Activated CD4-positive, alpha-beta T cell treated with anti-CD3 and anti-CD28 coated beads for 24 hours (primary cell): ENCODE measurements at places on chromosomes 7 and 10.

GRCh38 chr7:151408839-151409666 lies 785 bp downstream of the WDR86 start:
- no peak for DNase-seq

DNA sequence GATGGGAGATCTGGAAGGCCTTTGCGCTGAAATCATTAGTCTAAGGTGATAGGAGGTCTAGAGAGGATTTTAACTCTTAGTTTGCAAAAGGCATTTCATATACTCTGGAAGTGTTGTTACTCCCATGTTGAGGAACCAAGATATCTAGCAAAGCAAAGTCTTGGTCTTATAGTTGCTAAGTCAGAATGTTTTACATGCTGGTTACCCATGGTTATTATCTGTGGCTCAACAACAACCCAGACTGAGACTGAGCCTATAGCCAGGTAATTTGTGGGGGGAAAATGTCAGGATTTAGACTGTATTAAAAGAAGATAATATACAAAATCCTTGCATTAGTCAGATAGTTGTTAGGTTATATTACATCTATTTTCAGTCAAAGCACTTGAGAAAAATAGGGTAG lies 50.9 kb downstream of the LSMEM1 start:
- no peak for DNase-seq

- DNase-seq = no peak
Measured at GRCh38 chr10:24463611-24464426, 254.9 kb downstream of the KIAA1217 start.

GRCh38 chr7:5591278-5591874 lies 167.7 kb upstream of the TNRC18 start:
- DNase-seq = no peak

GRCh38 chr7:96102096-96102811 lies 219.6 kb downstream of the SLC25A13 start:
- no peak for DNase-seq

GRCh38 chr7:105602325-105603305 lies 21.3 kb upstream of the EFCAB10 start:
- DNase-seq = no peak

DNA sequence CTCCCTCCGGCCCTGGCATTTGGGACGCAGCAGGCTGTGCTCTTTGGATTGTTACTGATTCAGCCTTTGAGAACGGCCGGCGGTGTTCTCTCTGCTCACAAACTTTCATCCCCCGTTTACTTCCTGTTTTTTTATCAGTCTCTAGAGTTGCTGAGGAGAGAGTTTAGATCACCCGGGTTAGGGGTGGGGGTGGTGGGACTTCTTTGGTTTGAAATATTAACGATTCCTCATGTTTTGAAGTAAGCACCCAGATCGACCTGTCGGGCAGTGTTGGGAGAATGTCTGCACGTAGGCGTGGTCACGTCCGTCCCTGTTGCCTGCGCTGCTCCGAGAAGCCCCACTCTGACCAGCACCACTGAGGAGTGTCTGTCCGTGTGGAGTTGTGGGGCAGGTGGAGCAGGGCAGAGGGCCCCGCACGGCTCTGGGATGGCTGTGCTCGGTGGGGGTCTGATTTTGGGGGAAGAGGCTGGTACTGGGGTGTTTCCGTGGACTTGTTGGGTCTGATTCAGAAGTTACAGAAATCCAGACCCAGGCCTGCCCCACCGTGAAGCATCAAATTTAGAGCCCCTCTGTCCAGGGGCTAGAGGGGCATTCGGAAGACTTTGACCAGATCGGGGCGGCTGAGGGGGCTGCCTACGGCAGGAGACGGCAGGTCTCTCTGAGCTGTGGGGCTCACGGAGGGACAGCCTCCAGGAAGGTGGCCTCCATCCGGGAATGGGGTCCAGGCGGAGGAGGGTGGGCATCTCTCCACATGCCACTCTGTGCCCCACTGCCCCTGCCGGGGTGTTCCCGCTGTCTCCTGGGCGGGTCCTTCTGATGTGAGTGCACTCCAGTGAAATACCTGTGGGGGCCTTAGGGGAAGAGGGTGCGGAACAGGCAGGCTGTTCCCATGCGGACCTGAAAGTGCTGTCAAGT lies 7.4 kb downstream of the INPP5A start:
- no peak for DNase-seq

DNA sequence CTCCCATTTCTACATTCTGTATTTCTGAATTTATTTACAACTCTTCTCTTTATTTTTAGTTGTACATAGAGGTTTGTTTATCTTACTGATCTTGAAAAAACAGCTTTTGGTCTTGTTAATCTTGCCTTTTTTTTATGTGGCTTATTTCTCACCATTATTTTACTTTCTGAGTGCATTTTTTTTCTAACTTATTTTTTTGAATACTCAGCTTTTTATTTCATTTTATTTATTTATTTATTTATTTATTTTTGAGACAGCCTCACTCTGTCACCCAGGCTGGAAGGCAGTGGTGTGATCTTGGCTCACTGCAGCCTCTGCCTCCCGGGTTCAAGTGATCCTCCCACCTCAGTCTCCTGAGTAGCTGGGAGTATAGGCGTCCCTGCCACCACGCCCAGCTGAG lies 23.9 kb downstream of the CUX1 start:
- no peak for DNase-seq

DNA sequence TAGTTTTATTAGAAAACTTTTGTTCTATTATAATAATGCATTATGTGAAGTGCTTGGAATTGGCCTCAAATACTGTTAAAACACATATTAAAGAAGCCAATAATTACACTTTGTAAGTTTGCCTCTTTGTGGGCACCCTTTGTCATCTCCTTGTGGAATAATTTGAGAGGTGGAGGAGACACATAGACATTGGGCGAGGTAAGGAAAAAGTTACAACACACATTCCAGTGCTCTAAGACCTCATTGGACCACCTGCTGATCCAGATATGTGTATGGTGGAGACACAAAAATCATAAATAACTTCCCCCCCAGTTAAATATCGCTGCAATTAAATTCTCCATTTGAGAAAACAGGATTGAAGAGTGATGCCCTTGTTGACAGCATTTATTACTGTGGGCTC lies 511.8 kb downstream of the GFRA1 start:
- no peak for DNase-seq

DNA sequence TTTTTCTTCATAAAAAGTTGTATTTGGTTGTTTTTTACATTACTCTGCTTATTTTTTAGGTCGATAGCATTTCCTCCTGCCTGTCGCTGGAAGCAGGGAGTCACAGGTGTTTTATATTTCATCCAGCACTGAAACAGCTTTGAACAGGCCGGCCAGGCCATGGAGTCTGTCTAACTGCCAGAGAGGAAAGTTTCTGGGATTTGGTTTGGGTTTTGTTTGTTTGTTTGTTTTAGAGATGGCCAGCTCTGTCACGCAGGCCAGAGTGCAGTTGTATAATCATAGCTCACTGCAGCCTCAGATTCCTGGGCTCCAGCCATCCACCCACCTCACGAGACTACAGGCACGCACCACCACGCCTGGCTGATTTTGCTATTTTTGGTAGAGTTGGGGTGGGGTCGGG lies 23.4 kb downstream of the PROSER2 start:
- no peak for DNase-seq

DNA sequence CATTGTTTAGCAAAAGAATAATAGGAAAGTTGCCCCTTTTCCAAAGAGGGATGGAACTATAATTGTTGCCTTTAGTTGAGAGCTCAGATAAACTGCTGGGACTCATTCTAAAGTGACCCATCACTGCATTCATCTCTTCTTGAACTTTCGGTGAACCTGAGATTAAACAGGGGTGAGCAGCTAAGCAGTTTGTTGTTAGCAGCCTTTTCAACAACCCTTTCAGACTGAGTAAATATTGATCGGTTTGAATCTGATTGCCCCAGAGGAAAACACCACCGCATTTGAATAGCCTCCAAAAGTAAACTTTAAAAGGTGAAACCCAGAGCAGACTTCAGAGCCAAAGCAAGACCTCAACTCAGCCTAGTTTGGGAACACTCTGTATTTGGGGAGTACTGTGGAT lies 4.7 kb downstream of the HOXA1 start:
- no peak for DNase-seq
